GM03348 (cell line): ENCODE measurements at places on chromosomes 2 and 18.

GRCh38 chr2:6924101-6924923, 7.1 kb downstream of the RNF144A start:
- no peak for DNase-seq

GRCh38 chr2:42764096-42764495, at the start of gene OXER1:
Gene OXER1, minus strand, starts transcription at chr2:42764135. Its CDS starts 73 bp downstream, at chr2:42764062.
- DNase-seq = no peak

DNA sequence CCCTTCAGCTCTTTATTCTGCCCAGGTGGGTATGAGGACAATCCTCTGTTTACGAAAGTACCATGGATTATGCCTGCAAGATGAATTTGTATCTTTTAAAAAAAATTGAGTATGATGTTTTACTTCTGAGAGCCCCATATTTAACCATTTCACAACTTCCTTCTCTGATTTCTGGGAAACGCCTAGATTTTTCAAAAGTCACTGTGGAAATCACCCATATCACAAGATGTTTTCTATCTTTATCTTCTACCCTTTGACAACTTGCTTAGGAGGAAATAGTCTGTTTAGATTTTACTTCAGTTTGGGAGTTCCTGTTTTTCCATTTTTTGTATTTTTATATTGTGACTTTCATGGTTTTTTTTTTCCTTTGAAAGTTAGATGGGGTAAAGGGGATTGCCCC, 53.0 kb downstream of the ICOS start:
- no peak for DNase-seq

- DNase-seq = peak; percentile 39
Measured at GRCh38 chr2:152055366-152056108, 43.3 kb downstream of the CACNB4 start.

DNA sequence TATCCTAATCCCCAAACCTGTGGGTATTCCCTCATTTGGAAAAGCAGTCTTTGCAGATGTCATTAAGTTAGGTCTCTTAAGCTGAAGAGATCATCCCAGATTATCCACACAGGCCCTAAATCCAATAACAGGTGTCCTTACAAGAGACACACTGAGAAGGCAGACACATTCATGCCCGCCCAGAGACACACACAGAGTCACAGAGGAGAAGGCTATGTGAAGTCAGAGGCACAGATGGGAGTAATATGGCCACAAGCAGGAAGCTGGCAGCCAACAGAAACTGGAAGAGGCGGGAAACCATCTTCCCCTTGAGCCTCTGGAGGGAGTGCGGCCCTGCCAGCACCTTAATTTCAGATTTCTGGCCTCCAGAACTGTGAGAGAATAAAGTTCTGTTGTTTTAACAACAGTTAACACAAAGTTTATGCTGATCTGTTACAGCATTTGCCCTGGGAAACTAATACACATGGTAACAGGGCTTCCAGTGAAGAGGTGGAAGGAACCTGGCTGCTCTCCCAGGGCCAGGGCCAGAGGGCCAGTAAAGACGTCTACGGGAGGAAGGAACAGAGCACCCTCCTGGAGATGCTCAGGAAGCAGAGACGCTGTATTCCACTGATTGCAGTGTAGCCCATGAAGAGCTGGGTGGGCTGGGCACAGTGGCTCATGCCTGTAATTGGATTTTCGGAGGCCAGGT, 217.5 kb downstream of the GLI2 start:
- DNase-seq = no peak

GRCh38 chr2:68176657-68177056, 19.0 kb downstream of the PNO1 start:
- DNase-seq = no peak

DNA sequence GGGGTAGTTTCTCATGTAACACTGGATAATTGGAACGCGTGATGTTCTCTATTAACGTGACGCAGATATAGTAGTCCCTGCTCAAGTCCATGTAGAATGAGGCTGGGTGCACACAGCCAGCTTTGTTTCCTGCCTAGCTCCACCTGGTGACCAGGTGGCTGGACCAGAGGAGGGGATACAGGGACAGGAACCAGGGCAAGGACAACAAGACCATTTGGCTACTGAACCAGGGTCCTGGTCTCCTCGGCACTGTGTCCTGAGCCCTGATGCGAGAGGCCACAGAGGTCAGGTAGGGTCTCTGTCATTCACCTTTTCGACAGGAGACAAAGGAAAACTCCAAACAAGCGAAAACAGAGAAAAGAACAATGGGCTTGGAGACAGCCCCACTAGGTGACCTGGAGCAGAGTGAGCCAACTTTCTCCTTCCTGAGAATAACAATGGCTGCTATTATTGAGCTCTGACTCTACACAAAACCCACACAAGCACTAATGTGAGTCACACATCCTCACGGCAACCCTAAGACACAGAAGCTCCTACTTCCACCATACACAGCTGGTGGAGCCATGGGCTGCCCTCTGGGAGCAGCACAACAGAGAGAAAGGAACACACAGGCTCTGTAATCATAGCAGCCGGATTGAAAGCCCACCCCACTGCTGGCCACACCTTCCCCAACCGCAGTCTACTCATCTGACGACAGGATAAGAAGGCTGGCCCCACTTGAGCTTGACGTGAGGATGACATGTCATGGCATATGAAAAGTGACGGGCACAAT, 67.3 kb upstream of the TEX51 start:
- DNase-seq = no peak

DNA sequence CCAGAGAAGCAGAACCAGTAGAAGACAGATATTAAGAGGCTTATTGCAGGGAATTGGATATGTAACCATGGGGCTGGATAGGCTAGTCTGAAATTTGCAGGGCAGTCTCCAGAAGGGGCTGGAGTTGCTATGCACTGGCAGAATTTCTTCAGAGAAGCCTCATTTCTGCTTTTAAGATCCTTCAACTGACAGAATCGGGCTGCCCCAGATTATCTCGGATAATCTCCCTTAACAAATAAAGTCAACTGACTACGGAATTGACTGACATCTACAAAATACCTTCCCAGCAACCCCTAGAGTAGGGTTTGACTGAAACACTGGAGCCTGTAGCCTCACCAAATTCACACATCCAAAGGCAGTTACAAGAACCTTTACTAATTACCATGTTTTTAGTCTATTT, 136.4 kb downstream of the SOCS6 start:
- no peak for DNase-seq

DNA sequence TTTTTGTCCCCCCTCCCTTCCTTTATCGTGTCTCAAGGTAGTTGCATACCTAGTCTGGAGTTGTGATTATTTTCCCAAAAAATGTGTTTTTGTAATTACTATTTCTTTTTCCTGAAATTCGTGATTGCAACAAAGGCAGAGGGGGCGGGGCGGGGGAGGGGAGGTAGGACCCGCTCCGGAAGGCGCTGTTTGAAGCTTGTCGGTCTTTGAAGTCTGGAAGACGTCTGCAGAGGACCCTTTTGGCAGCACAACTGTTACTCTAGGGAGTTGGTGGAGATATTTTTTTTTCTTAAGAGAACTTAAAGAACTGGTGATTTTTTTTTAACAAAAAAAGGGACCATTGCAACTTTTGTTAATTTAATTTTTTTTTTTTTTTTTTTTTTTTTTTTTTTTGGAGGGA, 2.1 kb downstream of the SOX11 start:
- DNase-seq = no peak

GRCh38 chr2:56580242-56580641, 396.5 kb downstream of the CCDC85A start:
- DNase-seq = peak; percentile 37

GRCh38 chr2:178629463-178629862, 149.2 kb downstream of the PLEKHA3 start:
- no peak for DNase-seq

- no peak for DNase-seq
Measured at GRCh38 chr2:130385709-130386108, 29.9 kb downstream of the PTPN18 start.

DNA sequence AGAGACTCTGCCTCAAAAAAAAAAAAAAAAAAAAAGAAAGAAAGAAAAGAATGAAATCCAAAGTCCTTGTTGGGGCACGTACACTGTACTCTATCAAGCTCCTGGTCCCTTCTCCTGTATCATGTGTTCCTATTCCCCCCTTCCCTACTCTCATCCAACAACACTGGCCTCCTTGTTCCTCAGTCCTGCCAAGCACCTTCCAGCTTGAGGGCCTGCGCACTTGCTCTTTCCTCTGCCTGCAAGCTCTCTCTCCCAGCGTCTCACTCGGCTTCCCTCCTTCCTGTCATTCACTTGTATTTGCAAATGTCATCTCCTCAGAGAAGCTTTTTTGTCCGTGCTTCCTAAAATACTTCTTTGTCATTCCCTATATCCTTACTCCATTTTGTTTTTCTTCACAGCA, 10.8 kb upstream of the KIF3C start:
- no peak for DNase-seq

DNA sequence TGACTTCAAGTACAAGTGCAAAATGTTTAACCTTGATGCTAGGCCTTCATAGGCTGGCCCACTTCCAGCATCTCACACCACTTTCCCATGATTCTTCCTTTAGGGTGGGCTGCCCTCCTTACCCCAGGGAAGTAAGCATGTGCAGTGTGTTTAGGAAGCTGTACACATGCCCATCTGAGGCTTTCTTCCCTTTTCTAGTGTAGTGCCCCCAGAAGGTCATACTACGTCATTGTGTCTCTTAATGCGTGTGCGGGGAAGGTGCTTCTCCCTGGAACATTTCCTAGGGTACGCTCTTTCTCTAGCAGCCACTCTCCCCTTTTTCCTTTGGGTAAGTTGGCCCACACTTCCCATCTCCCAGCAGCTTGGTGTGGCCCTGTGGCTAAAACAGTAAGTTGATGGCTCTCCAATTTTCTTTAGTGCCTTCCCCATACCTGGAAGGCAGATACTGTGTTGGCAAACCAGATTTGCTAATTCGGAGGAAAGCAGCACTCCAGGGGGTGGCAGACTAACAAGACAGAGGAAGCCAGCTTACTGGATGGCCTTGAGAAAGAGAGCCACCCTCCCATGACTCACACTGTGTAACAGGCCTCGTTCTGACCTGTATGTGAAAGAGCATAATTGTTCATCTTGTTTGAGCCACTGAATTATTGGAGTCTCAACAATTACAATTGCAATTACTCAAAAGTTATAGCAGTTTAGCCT, 1.1 kb upstream of the SULT6B1 start:
- DNase-seq = peak; percentile 73

GRCh38 chr2:229539628-229540027, 174.7 kb downstream of the DNER start:
- no peak for DNase-seq

- no peak for DNase-seq
Measured at GRCh38 chr18:21912339-21913239, 172.0 kb downstream of the MIB1 start.

- DNase-seq = no peak
Measured at GRCh38 chr2:47010176-47010575, 94.6 kb upstream of the MCFD2 start.

DNA sequence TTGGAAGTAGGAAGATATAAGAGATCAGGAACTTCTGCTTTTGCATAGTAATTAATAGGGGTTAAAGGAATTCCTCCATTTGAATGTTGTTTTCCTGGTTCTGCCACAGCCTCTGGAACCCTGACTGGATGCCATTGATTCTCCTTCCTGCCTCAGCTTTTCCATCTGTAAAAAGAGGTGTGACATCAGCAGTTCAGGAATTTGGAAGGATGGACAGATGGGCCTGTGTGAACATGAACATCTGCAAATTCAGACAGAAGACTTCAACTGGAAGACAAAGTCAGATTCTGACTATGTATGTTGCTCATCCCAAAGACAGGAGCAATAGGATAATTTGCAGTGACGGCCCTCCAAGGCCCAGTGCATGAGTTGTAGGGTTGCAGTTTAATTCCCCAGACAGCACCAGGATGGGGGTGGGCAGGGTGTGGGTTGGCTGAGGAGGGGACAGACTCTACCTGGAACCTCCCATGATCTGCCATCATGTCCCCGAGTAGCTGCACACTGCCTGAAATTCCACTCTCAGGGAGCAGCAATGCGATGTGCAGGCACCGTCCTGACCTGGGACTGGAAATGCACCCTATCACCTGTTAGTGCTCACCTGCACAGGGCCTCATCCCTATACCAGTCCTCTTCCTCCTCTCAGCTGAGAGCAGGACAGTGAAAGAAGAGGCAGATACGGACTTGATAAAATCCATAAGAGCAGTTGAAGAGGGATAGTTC, 98.9 kb upstream of the EPAS1 start:
- peak; percentile 27 for DNase-seq

GRCh38 chr2:140988597-140988996, 1142.2 kb downstream of the LRP1B start:
- no peak for DNase-seq

DNA sequence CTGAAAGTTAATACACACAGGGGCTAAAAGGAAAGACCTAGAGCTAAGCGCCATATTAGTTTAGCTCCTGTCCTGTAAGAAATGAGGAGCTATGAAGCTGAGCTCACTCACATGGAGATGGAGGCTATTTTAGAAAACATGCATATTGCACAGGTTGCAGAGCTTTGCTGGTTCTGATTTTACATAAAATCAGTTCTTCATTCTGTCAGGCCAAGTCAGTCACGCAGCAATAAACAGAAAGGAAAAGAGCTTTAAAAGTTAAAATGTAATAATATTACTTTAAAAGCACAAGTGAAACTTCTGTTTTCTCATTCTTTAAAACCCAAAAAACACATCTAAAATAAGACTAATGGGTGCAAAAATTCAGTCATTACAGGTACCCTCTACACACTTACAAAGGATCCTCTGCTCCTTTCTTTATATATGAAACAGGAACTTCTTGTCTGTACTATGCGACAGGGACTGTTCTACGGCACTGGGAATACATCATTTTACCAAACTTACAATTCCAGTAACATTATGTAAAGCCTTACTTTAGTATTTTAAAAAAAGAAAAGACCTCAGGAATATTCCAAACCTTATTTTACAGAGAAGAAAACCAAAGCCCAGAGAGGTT, 113.8 kb downstream of the THADA start:
- no peak for DNase-seq

GRCh38 chr2:4992226-4992625, 700.0 kb upstream of the SOX11 start:
- no peak for DNase-seq

DNA sequence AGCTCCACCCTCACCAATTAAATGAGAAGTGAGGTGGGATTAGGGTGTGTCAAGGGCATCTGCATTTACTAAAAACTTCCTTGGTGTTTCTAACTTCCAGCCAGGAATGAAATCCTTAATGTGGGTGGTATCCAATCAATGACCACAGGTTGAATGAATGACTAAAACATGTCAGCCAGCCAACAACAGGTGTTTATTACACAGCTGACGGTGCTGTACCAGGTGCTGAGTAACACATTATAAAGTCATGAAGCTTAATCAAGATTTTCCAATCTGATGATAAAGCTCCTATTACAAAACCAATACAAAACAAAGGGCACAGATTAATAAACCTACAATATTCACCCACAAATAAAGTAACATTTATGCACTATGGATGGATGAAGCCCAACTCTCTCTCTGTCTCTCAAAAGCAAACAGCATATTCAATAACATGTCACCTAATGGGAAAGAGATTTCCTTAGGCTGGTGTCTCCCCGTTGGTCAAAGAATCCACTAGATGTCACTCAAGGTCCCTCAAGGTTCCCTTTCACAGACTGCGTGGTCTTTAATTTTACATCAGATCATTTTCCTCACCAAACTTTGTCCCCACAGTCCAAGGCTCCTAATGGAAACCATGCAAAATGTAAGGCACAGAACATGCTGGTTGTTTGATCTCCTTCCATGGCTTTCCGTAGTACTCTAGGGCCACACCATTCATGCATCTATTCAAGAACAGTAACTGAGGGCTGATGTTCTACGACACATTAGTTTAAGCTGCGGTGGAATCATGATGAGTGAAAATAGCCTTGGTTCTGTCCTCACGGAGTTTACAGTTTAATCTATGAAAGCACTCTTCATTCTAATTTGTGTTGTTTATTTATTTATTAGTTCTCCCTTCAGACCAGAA, 6.4 kb upstream of the PTPN4 start:
- DNase-seq = peak; percentile 54

- DNase-seq = no peak
Measured at GRCh38 chr2:44297431-44297830, 22.2 kb downstream of the SLC3A1 start.

- DNase-seq = peak; percentile 63
Measured at GRCh38 chr18:62450546-62451410, 72.0 kb upstream of the ZCCHC2 start.
